ENCODE measurements at places on chromosomes 4 and X. TPM values are rescaled to one million over a fixed set of nuclear protein-coding genes. Genes with fewer than 3 reads are reported as not detected.

GPR34 gene
- 0.65 TPM for total RNA-seq

CT45A7 gene
- total RNA-seq, result not detected

GRCh38 chr4:13528821-13529127 is 15.5 kb downstream of the NKX3-2 start:
- H3K36me3 ChIP-seq, result peaks cover 9% of the 10 kb centered on the region
- no peak for DNase-seq
- peaks cover 87% of the 10 kb centered on the region for H3K27me3 ChIP-seq
- peak overlapping the region; percentile 41 for H3K4me3 ChIP-seq
- H3K4me1 ChIP-seq, result peaks cover 37% of the 10 kb centered on the region

DNA sequence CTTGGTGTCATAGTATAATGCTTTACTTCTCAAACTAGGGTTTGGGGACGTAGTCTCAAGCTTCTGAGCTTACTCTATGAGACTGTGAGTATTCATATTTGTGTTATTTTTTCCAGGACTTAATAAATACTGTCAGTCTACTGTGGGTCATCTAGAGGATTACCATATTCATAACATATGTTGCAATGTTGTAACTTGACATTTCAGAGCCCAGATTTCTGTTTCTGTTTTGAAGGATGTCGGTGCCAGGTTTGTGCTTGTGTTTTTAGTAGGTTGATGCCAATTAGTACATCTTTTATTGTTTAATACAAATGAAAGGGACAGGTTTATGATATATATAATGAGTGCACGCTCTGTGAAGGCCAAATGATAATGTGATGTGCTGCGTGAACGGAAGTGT is 69.6 kb downstream of the SPANXN4 start:
- H3K4me1 ChIP-seq, result no peaks in the 10 kb centered on the region
- no peak for DNase-seq
- no peaks in the 10 kb centered on the region for H3K36me3 ChIP-seq
- no peak overlapping the region for H3K27ac ChIP-seq
- H3K27me3 ChIP-seq, result no peaks in the 10 kb centered on the region

DNA sequence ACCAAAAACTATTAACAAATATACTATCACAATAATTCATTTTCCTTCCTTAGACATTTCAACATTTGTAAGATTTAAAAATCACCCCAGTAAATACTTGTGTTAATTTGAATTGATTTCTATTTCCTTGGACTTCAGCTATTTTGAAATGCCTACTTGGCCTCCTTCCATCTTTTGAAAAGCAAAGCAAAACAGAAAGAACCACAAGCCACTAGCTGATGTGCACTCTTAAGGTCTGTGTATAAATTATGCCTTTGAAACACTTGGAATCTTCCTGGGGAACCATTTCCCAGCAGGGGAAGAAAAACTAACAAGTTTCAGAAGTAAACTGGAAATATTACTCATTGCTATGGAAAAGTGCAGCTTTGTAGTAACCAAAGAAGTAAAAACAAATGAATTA is 139.8 kb downstream of the CLCN4 start:
- no peak overlapping the region for H3K4me3 ChIP-seq
- H3K36me3 ChIP-seq, result no peaks in the 10 kb centered on the region
- no peak overlapping the region for H3K27ac ChIP-seq
- H3K27me3 ChIP-seq, result no peaks in the 10 kb centered on the region
- no peaks in the 10 kb centered on the region for H3K4me1 ChIP-seq

All from activated CD8-positive, alpha-beta T cell treated with anti-CD3 and anti-CD28 coated beads for 36 hours (primary cell).